ENCODE measurements at places on chromosomes 7 and 10. TPM values are rescaled to one million over a fixed set of nuclear protein-coding genes. Genes with fewer than 3 reads are reported as not detected.

GRCh38 chr7:67631476-67631875, 634.8 kb downstream of the TYW1 start:
- DNase-seq = no peak

The AGMO gene
- not detected for total RNA-seq

The AKR1C2 gene
- total RNA-seq = 4.4 TPM

The PHYHIPL gene
- not detected for total RNA-seq

DNA sequence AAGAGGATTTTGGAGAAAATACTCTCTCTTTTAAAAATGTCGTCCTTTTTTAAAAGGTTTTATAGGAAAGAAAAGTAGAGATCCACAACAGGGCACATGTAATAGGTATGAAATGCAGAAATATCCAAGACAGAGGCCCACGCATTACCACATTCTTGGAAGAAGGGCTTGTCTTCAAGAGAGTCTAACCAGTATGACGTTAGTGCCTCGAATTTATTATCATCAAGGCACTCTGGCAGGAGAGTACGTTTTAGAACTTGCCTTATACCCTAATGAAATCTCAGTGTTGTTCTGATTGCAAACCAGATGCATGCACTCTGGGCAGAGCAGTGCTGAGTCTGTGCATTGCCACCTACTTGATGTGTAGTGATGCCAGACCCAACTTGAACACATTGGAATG, 342.6 kb upstream of the NFE2L3 start:
- no peak for DNase-seq

DNA sequence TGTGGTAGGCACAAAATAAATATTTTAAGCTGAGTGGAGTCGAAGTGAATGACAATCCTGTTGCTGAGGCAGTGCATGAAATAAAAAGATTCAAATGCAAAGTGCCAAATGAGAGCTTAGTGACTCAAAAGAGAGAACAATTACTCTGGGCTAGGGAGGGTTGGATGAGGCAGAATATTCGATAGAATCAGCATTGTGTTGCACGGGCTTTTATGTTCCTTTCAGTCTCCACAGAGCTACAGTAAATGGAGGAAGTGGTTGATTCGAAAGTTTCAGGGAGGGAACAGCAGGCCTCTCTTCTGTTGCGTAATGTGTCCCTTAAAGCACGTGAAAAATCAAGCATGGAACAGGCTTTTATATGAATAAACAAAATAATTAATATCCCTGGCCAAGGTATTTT, 599.3 kb upstream of the CELF2 start:
- DNase-seq = no peak

The SUN3 gene
- not detected for total RNA-seq

The PNLIP gene
- total RNA-seq = not detected

The HMX2 gene
- total RNA-seq = not detected

- no peak for DNase-seq
Observed at GRCh38 chr7:148567524-148567923, 23.0 kb upstream of the C7orf33 start.

- DNase-seq = no peak
Observed at GRCh38 chr7:3191548-3191947, 109.5 kb upstream of the SDK1 start.

The SH2D4B gene
- not detected for total RNA-seq

DNA sequence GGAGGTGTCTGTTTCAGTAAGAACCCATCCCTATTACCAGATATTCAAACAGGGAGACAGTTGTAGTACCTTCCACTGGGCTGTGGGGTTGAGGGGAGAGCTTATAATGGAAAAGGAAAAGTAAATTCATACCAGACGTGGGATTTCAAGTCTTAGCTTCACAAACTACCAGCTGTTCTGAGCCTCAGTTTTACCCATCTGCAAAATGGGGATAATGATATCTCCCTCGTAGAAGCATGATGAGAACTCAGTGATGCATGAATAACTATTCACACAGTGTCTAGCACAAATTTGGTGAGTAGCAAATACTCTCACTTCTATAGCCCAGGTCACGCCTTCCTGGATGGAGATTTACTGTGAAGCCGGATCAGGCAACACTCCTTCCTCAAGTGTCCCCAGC, 29.1 kb upstream of the IKZF1 start:
- DNase-seq = no peak

The ACTR3C gene
- 22.1 TPM for total RNA-seq

DNA sequence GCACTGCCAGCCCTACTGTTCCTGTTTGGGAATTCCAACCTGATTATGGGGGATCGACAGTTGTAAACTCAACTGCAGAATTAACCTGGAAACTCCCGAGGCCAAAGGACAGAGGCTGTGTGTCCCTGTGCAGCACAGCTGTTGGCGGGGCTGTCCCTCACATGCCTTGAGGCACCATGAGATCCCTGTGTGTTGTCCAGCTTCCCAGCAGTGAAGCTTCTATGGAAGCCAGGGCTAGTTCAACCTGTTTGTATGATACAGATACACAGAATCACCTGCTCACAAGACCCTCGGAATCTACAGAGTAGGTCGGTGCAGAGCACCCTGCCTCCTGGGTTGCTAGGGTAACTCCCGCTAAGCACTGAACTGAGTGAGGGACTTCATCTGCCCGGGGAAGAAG, 61.0 kb upstream of the EFCAB10 start:
- no peak for DNase-seq

GRCh38 chr7:49486974-49487829, 286.2 kb upstream of the VWC2 start:
- no peak for DNase-seq

- DNase-seq = peak; percentile 93
Observed at GRCh38 chr10:33365871-33366411, 31.5 kb upstream of the NRP1 start.

The PROSER2 gene
- total RNA-seq = 91.6 TPM

The NPFFR1 gene
- total RNA-seq = 0.14 TPM

DNA sequence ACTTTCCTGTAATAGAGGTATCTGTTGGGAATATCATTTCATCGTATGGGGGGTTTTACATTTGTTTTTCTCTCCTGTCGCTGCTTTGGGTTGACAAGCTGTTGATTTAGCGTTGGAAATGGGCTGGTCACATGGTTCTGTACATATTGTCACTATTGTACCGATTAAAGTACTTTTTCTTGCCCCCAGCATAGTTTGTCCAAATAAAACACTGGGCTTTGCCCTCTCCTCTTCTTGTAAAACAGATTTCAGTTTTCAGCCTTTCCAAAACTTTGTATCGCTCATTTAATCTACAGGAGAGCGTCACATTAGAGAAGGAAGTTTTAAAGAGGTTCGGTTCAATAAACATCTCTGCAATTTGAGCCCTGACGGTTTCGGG, 4.0 kb downstream of the BMI1 start:
- DNase-seq = no peak

- DNase-seq = no peak
Observed at GRCh38 chr7:128113839-128114238, 82.6 kb upstream of the LRRC4 start.

DNA sequence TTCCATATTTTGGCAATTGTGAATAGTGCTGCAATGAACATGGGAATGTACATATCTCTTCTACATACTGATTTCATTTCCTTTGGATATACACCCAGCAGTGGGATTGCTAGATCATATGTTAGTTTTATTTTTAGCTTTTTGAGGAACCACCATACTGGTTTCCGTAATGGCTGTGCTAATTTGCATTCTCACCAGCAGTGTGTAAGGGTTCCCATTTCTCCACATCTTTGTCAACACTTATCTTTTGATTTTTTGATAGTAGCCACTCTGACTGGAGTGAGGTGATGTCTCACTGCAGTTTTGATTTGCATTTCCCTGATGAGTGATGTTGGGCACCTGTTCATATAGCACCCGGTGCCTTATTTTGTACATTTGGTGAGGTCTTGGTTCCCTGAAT, 519.6 kb downstream of the REEP3 start:
- no peak for DNase-seq

GRCh38 chr7:26101361-26102151, 50.4 kb upstream of the NFE2L3 start:
- no peak for DNase-seq

DNA sequence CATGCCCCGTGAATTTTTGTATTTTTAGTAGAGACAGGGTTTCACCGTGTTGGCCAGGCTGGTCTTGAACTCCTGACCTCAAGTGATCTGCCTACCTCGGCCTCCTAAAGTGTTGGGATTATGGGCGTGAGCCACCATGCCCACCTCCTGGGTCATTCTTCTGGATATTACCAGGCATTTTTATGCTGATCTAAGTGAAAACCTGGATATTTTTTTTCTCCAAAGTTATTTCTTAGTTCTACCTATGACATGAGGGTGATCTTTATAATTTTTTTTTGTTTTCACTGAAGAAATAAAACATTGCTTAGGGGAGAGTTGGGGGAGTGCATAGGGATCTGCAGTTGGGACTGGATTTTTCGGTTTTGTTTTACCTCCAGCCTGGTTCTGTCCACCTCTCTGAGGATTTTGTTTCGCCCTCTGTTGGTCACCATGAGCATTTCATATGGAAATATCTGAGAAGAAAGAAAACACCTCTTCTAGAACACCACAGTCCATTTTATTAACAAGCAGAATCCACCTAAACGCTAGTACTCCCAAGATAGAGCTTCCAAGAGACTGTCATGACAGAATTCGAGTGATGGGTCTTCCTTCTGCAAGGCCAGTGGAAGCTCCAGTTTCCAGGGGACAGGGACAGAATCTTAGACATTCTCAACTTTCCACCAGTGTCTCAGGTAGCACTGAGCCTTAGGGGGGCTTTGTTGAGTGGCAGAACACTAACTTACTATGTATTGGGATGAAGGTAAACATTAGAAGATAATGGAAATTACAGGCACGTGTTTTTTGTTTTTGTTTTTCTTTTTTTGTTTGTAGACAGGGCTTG, 33.4 kb upstream of the AFAP1L2 start:
- DNase-seq = no peak

- no peak for DNase-seq
Observed at GRCh38 chr10:101601541-101601940, 13.4 kb downstream of the DPCD start.

The SMURF1 gene
- total RNA-seq = 26.9 TPM

DNA sequence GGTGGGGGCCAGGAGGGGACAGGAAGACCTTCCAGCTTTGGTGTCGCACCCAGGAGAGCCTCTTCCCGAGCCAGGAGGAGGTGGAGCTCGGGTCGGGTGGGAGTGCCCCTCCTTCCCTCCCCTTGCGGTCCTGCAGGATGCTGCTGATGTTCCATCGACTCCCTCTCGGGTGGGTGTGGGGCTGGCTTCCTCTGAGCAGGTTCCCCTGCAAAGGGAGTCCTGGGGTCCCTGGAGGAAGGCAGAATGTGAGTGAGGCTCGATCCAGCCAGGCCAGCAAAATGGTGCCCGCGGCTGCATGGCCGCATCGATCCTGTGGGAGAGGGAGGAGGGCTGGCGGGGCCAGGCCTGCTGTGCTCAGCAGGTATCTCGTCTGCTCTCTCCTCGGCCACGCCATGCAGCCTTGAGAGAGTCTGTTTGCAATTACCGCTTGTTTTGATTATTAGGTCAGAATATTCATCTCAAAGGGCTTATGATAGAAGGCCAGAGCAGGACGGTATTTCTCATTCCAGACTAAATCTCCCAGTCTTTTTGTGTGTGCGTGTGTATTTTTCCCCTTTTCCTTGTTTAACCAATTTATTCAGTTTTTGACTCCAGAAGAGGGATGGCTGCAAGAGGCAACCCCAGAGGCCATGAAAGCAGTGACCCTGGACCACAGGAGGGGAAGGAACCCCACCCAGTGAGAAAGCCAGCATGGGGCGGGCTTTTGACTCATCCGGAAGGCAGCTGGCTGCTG, 137.3 kb upstream of the ZMIZ1 start:
- no peak for DNase-seq

GRCh38 chr10:109317746-109318366, 605.5 kb downstream of the XPNPEP1 start:
- no peak for DNase-seq

DNA sequence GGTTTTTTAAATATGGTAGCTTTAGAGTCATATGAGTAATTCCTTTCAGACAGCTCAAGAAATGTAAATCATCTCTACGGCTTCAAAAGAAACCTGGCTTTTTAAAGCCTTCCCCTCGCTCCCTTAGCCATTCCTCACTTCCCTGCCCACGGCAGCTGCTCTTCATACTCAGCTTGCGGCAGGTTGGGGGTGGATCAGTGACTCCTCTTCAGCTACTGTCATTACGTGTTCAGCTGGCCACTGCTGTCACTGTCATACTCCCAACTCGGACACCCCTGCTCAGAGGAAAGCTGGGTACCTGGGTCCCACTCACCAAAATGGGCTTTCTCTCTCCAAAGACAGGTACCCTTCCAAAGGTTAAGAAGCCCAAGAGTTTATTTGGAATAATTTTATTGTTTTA, 6.6 kb downstream of the YWHAG start:
- DNase-seq = no peak

The HDAC9 gene
- 25.7 TPM for total RNA-seq

DNA sequence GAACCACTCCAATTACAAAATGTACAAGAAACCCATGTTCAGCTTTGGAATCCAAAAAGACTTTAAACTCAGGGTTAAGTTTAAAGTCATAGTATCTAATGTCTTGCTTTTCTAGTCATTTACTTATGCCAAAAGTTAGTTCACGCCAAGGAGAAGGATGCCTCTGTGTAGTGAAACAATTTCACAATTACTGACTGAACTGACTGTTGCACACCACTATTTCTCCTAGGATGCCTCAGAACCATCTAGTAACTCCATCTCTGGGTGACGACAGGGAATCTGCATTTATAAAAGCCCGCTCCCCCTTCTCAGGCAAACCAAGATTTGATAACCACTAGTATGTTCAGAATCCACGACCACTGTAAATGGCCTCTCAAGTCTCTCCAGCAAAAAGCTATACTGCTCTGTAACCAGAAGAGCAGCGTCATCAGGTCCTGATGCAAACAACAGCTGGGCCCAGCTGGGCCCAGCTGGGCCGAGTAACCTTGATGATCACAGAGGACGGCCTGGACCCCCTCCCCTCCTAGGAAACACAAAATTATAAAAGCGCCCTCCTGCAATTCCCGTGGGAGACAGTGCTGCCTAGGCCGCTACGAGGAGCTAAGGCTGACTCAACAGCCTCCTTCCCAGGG, 680 bp upstream of the ADO start:
- DNase-seq = no peak

The TACR2 gene
- total RNA-seq = 0.23 TPM

The MTPN gene
- total RNA-seq = 124 TPM

- DNase-seq = peak; percentile 87
Observed at GRCh38 chr7:105224884-105225651, 163.7 kb downstream of the SRPK2 start.

DNA sequence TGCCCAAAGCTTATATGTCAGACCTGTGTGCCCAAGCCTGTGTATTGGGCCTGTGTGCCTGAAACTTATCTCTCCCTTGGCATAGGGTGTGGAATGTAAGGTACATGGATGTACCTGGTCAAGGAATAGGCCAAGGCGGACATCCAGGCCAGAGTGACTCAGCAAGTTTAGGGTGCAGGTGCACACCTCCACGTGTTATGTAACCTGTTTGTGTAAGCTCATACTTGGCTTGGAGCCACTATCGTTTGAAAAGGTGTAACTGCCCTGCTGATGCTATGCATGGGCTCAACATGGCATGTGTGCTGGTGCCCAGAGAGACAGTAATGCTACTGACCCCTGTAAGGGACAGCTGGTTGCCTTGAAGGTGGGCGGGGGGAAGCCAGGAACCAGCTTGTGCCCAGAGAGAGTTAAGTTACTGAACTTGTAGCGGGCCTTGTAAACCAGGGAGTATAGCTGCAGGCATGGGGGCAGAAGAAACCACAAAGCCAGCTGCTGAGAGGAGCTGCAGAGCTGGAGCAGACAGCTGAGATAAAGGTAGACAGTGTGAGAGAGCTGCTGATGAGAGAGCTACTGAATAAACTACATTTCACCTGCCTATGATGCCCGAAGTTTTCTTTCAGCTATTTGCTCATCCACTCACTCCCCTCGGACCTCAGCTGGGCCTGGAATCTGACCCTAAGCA, 656.4 kb upstream of the ZWINT start:
- DNase-seq = no peak

Measured in epithelial cell of proximal tubule (primary cell).